Stimulated activated CD8-positive, alpha-beta memory T cell treated with anti-CD3 and anti-CD28 coated beads, Interleukin-12 subunit alpha, Interleukin-12 subunit beta, amount 100 ng/mL, for 4 hours (primary cell): ENCODE measurements at places on chromosomes 16 and 17.

GRCh38 chr17:79793924-79794304, 3.0 kb downstream of the CBX8 start:
- no peak for DNase-seq

DNA sequence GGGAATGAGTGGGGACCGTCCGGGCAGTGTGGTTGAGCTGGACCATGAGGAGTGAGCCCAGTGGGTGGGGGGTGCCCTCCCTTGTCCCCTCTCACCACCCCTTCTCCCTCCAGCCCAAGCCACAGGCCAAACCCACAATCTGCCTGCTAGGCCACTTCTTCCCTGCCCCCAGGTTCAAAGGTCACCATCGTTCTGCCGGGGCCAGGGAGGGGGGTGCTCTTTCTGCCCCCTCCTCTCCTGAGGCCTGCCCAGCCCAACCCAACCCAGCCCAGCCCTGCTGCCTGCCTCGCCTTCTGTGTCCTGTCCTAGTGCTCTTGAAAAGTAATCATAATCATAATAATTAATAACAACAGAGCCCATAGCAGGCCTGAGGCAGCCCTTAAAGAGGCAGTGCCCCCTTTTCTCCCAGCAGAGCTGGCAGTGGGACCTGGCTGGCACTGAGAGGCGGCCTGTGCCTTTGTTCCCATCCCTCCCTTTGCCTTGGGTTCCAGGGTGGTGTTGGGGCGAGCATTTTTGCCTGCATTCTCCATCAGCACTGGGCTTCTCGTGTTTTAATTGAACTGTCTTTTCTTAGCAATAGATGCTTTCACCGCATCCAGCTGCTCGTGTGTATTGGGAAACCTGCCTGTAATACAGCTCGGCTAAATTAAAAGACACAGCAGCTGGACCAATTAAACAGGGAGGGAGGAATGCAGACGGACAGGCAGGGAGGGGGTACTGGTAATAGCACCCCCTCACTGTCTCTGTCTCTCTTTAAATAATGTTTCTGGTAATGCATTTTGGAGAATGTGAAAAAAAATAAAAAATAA, 46.8 kb downstream of the SREBF1 start:
- no peak for DNase-seq

DNA sequence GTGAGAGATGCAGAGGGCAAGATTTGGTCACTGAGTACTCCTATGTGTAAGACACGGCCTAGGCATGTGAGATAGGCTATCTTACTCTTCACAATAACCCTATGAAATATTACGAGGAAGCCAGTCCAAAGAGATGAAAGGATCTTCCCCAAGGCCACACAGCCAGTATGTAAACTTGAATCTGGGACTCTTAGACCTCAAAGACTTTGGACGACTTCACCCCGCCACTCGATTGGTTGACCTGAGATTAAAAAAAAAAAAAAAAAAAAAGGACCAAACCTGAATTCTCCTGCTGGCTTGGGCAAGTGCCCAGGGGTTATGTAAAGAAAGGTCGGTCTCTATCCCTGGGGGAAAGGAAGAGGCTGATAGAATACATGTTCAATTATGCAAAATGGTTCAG, 33.1 kb downstream of the PIPOX start:
- no peak for DNase-seq

DNA sequence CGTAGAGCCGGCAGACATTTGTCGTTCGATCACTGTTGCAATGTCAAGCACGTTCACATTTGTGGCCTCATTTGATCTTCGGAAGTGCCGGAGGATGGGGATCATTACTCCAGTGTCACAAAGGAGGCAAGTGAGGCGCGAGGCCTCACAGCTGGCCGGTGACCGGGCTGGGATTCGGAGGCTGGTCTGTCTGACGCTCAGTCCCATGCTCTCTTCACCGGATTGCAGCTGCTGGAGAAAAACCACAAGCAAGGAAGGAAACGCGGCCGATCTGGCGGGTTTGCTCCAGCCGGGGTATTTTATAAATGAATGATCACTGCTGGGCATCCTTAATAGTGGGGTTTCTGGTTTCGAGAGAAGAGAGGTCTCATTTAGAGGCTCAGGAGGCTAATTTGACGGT, 127.8 kb downstream of the OR1D5 start:
- DNase-seq, result no peak

DNA sequence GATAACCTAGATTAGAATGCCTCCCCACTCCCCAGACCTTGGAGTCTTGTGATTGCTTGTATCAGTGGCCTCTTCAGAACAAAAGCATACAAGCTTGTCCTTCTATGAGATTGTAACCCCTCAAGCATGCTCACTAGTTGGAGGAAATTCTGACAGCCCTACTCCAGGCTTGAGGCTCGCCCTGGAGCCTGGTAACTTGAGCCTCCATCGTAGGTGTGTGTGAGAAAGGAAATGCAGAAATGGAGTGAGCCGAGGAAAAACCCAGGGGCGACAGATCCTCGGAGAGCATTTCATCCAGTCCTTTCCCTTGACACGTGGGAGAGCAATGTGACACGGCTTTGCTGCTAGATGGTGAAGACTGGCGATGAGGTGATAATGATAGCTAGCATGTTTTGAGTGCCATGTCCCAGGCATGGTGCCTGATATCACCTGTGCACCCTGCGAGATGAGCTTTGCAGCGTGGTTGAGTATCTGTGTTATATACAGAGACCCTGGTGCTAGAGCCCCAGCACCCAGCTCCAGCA, 31.2 kb downstream of the GNAO1 start:
- DNase-seq, result no peak

DNA sequence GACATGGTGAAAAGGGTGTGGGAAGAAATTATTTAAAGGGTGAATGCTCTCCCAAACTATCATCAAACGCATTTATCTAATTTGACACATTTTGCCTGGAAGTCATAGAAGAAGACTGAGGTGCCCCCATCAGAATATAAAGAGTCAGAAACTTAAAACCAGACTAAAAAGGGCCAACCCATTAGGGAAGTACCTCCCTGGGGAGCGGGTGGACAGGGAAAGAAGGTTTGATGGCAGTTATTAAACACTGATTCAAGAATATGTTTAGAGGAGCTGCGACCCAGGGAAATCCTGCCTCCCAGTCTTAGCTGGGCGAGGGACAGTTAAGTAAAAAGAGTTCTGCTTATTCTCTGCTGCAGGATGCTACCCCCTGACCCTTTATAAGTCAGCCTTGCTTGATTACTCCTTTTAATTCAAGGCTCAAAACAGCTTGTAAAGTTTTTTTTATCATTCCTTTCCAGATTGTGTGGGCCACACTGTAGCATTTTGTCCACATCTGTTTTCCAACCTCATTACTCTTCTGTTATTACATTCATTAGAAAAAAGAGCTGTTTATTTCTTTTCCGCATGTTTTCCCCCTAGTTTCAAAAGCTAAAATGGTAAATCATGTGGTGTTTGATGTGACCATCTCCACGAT, 138.5 kb upstream of the TBX2 start:
- DNase-seq, result no peak

DNA sequence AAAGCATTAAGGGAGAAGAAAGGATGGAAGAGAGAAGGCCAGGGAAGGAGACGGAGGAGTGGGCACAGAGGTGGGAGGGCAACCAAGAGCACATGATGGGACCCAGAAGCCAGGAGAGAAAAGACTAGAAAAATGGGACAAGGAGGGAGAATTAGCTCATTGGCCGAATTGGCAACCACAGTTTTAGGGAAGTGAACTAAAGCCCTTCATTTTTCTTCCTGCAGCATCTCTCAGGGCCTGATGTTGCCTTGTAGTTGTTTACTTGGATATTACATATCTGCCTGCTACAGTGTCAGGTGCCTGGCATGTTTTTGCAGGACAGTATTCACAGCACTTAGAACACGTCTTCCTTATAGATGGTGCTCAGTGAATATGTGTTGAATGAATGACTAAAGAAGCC, 19.0 kb downstream of the EMP2 start:
- DNase-seq, result no peak

- DNase-seq, result no peak
Measured at GRCh38 chr16:55061126-55061525, 130.5 kb downstream of the IRX5 start.

DNA sequence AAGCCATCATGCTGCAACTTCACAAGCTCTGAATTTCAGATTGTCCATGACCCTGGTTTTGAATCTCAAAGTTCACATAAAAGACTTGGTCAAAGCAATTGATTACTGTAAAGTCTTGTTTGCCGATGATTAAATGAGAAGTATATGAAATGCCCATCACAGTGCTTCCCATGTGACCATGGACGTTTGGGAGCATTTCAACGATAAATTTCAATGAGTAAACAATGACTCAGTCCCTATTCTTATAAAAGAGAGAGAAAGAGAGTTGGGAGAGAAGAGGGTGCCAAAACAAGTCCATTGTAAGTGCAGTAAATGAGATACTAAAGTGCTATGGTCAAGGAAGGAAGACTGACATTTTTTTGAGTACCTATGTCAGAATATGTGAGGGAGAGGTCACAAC, 276.9 kb downstream of the SOX9 start:
- DNase-seq, result no peak

DNA sequence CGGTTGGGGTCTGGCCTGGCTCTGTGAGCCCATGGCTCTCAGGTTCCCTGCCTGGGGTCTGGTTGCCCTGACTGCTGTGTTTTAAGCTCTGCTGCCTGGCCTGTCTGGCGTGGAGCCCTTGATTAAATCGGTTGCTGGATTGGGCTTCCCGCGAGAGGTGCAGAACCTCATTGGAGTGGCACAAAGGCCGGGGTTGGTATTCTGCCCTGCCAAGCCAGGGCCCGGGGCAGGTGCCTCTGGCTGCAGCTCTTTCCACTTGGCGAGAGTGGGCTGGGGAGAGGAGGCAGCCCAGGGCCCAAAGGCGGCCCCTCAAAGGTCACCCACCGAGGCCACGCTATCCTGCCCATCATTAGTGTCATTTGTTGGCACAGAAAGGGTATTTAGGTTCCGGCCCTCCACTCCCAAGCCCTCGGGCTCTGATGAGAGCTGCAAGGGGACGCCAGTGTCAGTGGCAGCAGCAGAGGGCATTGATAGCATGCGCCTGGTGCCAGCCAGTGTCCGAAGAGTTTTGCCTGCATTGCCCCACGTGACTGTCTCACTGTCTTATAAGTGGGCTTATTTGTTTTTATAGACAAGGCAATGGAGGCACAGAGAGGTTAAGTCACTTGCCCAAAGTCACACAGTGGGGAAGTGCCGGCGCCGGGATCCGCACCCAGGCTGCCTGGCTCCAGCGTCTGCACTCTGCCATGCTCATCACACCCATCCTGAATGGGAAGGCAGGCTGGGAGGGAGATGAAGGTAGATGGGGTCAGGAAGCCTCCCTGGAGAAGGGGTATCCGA, 68.0 kb upstream of the CIBAR2 start:
- DNase-seq, result no peak
